ENCODE measurements at places on chromosomes 11 and 22.

DNA sequence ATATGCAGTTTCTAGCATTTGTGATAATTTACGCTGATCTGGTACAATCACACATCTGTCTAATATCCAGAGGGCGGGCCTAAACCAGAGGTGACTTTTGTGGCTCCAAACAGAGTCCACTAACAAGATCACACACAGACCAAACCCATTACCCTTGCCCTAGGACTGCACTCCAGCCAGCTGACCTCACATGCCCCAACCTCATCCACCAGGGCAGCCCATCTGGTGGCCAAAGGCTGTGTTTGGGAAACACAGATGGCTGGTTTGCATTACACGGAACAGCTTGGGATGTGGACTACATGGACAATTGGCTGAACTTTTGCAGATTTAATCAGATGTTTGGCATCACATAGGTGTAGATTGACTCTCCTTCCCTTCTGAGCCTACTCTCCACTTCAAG lies 228.2 kb downstream of the GRIK4 start:
- no peak for DNase-seq

DNA sequence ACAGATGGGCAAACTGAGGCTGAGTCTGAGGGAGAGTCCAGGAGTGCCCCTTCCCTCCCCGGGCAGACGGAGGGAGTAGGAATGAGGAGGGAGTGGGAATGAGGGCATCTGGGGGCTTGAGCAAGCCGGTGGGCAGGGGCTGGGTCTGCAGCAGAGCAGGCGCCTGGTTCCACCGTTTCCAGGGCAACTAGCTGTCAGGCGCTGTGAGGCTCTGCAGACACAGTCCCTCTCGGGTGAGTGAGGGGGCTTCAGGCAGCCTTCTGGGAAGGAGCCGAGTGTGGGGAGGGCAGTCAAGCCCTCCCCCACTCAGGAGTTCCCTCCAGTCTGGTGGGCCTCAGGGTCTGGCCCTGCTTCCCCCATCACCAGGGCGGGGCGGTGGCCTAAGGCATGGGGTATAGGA lies 19.0 kb downstream of the TMEM258 start:
- no peak for DNase-seq

GRCh38 chr22:28674121-28674563 lies 5.5 kb downstream of the TTC28 start:
- DNase-seq = no peak

- no peak for DNase-seq
Measured at GRCh38 chr11:37322333-37323194, 724.5 kb upstream of the RAG2 start.

GRCh38 chr22:43066844-43067385 lies 22.3 kb downstream of the TTLL1 start:
- DNase-seq = no peak

GRCh38 chr22:20437613-20438426 lies at the start of gene SCARF2:
TSS of gene SCARF2 (minus strand) at chr22:20437825. CDS start at chr22:20437754, 71 bp downstream.
- no peak for DNase-seq

DNA sequence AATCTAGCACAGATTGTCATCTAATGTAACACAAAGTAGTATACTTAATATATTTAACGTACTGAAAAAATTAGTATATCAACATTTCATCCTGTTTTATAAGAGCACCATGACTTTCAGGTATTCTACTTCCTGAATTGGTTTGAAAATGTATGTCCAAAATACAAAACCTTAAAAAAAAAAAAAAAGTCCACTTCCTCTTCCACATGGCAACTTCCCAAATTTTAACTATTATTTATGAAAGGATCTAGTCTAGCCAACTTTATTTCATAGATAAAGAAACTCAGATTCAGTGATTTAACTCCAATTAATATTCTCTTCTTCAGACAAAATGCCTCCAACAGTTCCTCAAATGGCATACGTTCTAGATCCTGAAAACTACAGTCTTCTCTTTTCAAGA lies 44.0 kb downstream of the PIK3C2A start:
- no peak for DNase-seq

GRCh38 chr22:40718250-40719204 lies 39.2 kb downstream of the MCHR1 start:
- DNase-seq = no peak

GRCh38 chr11:109973486-109973885 lies 119.7 kb upstream of the ZC3H12C start:
- DNase-seq = no peak

DNA sequence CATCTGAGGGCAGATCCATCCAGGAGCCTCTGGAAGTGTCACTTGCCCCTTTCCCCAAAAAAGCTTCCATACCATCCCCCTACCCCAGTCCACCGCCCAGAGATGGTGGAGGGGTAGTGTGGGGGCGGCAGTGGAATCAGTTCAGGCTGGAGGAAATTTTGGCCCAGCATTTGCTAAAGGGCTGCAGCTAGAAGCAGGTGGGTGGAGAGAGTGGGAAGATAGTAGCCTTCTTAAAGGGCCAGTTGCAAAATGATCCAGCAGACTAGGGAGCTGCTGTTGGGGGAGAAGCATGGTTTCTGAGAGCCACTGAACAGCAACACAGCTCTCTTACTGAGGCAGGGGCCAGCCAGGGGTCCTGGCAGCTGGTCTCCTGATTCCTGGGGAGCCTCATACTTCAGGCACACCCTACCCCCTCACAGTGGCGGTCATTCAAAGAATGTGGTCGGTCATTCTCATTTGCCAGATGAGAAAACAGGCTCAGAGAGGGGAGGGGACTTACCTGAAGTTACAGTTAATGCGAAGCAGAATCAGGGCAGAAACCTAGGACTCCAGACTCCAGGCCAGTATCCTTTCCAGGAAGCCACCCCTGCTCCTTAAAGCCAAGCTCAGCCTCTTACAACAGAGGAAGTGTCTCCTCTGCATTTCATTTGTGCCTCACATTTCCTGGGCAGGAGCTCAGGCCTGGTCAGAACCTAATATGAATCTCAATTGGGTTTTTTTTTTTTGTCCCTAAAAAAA lies 5.4 kb downstream of the SEC14L2 start:
- no peak for DNase-seq

DNA sequence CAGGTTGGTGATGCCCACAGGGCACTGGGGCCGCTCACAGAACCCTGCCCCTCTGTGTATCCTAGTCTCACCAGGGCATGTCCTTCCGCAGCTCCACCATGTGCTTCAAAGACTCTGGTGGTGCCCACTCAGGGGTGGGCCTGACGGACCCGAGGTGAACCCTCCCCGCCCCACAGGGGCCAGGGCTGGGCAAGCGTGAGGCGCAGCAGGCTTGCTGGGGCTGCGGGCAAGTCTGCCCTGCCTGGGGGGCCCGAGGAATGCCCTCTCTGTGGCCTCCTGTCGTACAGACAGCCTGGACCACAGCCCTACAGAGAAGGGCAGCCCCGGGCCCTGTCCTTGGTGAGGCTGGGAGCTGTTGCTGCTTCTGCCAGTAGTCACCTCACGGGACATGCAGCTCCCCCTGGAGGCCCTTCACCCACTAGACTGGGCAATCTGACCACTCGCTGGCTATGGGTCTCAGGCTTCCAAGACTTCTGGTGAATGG lies 40.2 kb downstream of the TBX1 start:
- DNase-seq = no peak

- no peak for DNase-seq
Measured at GRCh38 chr11:70204466-70204799, 1.3 kb downstream of the FADD start.

GRCh38 chr11:64643256-64643881 lies 52.3 kb downstream of the SLC22A12 start:
- no peak for DNase-seq

DNA sequence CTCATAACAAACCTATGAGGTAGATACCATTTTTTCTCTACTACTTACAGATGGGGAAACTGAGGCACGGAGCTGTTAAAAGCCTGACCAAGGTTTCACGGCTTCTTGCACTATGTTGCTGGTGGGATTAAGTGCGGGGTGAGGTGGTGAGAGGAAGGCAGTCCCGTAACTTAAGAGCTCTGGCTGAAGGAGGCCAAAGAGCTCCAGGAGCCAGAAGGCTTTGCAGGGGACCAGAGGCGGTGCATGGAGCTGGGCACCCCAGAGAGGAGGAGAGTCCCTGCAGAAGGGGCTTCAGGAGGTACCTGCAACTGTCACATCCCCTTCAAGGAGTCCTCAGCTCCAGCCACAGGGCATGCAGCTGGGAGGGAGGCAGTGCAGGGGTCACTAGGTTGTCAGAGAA lies 4.1 kb downstream of the CHRM4 start:
- DNase-seq = no peak

DNA sequence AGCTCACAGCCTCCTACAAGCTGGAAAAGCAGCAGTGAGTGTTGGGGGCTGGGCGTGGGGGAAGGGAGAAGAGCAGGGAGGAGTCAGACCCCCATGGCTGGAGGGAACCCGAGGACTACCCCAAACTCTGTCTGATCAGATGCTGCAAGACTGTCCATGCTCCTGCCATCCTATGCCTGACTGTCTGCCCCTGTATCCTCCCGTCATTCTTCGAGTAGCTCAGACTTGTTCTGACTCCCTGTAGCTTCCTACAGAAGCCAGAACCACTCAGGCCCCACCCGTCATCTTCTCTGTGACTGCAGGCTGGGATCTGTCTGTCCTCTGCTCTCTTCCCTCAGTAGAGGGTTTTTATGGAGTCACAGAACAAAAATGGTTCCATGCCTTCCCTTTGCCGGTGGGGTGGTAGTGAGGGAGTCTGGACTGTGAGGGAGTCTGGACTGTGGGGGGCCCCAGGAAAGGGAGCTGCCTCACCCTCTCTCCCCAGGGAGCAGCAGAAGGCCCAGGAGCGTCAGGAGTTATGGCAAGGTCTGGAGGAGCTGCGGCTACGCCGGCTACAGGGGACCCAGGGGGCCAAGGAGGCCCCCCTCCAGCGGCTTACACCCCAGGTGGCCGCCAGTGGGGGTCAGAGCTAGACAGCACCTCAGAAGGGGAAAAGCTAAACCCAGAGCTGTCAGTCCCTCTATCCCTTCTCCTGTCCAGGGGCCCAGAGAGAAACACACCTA lies 2.3 kb downstream of the GPHA2 start:
- no peak for DNase-seq

DNA sequence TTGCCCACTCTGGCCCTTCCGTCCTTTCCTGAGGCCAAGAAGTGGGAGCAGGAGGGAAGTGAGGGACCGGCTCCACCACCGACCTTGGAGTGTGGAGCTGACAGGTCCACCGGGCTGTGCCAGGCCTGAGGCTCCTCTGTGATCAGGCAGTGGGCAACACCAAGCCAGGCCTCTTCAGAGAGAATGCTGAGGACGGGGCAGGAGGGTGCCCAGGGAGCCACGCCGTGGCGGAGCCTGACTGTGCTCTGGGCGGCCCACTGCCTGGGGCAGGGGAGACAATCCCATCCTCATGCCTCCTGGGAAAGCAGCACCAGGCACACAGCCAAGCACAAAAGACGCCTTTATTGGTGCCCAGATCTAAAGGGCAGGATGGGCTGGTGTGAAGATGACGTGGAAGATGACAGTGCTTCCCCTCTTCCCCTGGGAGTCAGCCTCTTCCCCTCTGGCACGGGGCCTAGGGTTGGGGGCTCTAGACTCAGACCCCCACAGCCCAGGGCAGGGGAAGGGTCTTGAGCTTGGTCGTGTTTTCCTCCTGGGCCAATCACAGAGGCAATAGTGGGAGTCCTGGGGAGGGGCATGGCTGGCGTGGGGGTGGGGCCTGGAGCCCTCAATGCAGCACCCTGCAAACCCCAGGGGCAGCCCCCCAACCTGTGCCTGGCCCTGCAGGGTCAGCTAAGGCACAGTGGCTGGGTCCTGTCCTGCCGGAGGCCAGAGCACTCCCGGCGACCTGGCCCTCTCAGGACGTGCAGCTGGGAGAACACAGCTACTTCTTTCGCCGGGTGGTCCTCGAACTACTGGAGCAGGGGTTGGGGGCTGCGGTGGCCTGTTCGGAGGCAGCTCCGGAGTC lies 4.7 kb downstream of the LMF2 start:
- no peak for DNase-seq

GRCh38 chr11:60363542-60364470 lies 14.5 kb upstream of the MS4A7 start:
- peak; percentile 21 for DNase-seq

GRCh38 chr11:125990244-125990643 lies 44.4 kb downstream of the VSIG10L2 start:
- DNase-seq = no peak

DNA sequence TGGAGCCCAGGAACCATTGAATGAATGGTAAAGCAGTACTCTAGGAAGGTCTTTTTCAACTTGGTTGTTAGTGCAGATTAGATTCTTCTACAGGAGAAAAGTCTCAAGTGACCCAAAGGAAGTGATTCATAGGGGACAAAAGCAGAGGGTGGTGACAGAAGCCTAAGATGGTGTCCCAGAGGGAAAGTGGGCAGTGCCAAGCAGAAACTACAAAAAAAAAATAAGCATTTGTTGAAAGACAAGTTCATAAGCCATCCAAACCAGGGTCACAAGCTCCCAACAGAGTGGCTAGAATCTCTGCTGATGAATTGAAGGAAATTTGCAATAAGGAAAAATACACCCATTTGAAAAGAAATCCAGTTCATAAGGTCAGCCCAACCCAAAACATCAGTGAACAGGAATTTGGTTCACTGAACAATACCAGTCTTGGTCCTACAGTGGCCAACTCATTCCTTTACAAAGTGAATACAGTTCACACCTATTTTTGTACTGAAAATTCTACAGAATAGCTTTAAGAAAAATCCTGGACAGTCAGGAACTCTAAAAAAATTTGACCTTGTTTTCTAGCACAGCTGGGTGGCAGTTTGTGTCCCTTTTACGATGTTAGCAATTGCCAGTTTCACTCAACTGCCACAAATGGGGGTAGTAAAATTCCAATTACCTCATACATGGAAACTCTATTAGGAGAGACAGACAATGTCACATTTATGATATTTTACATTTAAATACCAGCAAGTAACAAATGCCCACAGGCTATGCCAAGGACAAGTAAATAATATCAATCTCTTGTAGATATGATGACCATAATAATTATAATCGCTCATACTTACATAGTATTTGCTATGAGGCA lies 21.6 kb upstream of the NUP160 start:
- DNase-seq = no peak

DNA sequence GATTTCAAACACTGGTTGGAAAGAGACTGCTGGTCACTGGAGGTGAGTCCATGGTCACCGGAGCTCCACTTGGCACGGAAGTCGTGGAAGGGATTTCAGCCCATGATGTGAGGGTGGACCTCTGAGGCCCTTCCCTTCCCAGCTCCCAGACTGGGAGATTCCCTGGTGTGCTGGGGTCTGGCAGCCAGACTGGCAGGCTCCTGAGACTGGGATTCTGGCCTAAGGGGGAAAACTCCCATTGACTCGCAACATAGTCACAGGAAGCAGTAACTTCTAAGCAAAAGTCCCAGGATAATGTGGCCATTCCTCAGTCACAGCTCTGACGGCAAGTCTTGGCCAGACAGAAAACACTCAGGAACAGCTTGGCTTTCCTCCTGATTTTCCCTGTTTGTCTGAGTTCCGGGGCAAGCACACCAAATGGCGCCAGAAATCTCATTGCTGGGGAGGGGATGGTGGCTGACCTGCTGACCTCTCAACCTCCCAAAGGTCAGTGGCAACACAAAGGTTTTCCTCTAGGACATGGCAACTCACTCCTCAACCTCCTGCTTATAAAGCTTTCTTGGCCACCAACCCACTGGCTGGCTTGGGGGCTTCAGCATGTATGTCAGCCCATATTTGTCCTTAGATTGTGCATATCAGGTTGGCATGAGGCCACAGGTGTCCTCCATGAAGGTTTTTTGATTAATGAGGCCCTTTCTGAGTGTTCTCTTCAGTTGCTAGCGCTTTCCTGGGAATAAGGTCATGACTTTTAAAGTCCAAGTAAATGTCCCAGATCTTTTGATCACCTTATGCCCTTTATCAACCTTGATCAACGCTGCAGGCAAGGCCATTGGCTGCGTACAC lies 99.5 kb downstream of the CCDC81 start:
- no peak for DNase-seq

Data from bone marrow (tissue), 2 donors.